ENCODE measurements at places on chromosomes 13 and 19.

DNA sequence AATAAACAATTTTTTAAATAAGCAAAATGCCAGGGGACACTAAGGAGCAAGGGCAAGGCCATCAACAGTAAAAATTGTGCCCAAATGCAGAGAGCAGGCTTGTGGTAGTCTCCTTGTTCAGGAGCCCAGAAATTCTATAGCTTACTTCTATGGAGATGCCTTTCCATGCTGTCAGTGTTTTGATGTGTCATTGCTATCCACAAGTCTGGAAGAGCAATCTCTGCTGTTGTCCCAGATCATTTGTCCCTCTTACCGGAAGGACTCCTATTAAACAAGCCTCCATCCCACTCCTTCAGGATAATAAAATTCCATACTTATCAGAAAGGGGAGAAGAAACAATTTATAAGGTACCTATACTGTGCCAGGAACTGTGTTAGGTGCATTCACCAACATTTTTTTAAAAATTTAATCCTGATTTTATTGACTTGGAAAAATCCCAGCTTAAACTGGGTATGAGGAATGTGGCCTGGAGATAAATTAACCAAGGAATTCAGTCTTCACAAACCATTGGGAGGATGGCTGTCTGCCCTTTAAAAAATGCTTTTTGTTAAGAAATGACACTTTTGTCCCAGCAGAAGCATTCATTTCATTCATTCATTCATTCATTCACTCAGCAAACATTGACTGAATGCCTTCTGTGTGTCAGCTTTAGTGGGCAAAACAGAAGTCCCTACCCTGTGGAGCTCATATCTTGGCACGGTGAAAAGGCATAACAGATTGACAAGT, 26.8 kb upstream of the CYSLTR2 start:
- DNase-seq, result no peak

DNA sequence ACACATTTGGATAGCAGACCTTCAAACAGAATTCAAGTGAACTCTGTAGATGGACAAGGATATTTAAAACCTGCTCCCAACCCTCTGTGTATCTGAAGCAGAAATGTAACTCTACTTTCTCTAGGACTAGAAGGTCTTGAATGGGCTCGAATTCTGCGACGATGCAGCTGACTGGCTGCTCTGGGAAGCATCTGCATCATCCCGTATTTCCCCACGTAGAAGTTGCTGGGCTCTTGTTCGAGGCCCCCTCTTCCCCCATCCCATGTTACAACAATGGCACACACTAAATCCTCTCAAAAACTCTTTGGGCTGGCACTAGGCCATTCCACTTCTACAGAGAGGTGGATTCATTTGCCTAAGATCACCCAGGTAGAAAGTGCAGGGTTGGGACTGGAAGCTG, 15.0 kb downstream of the C19orf81 start:
- DNase-seq, result no peak

GRCh38 chr13:80339912-80340650, 845 bp downstream of the SPRY2 start:
- no peak for DNase-seq

DNA sequence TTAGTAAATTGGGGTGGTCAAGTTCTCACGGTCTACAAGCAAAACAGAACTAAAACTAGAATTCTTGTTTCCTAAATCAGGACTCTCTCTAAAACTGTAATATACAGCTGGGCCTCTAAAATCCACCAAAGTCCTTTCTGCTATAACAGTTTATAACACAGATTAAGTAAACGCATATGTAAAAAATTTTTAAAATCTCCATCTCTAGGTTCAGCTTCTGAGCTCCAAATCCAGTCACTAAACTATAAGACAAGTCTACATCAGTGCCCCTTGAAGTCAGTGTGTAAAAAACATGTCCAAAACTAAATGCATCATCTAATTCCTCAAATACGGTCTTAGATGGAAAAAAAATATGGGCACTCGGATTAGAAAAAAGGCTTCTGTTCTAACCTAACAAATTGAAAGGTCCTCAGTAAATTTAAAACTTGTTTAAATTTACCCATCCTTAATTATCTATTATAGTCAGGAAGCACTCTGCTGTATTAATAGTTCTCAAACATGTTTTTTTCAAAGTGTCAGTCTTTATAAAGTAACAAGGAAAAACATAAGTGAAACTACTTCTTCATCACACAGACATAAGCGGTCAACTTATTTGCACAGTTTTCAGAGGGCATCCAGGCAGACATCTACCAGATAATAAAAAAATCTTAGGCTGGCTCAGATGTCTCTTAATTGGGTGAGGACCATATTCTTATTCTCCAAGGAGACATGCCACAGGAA, 33.6 kb downstream of the ELF1 start:
- no peak for DNase-seq

DNA sequence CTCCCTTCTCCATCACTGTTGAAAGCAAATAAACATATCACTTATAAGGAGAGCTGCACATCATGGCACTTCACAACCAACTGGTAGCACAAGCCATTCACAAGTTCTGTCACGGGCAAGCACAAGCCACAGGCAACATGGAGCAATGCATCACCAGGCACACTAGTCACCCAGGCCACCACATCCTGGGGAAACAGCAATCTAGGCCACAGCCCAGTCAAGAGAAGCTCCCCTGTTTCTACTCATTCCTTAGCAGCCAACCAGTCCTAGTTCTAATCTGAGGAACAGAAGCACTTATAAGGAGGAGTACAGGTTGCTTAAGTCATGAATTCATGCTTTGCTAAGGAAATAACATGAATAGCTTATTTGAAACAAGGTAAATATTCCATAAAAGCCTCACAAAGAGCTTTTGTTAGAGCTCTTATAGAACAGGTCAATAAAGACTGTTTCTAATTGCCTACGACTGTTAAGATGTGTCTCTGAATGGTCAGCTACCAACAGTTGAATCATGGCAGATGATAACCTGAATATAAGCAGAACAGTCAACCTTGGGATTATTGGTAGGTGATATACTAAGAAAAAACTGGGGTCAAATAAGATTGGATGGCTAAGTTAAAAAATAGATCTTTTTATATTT, 169.0 kb downstream of the TBC1D4 start:
- no peak for DNase-seq

- DNase-seq, result no peak
Measured at GRCh38 chr19:5953680-5954213, 24.2 kb downstream of the RANBP3 start.
